ENCODE measurements at places on chromosomes 12 and 14.
A peak's percentile ranks its signal among the peaks of the same experiment; 100 is the strongest.

GRCh38 chr12:124743479-124744272 is 120.0 kb downstream of the SCARB1 start:
- DNase-seq: no peak

- no peak for DNase-seq
These were observed 2.0 kb downstream of the FAM177A1 start for GRCh38 chr14:35047976-35048513.

GRCh38 chr14:76921088-76921399 is 94.8 kb downstream of the LRRC74A start:
- no peak for DNase-seq

DNA sequence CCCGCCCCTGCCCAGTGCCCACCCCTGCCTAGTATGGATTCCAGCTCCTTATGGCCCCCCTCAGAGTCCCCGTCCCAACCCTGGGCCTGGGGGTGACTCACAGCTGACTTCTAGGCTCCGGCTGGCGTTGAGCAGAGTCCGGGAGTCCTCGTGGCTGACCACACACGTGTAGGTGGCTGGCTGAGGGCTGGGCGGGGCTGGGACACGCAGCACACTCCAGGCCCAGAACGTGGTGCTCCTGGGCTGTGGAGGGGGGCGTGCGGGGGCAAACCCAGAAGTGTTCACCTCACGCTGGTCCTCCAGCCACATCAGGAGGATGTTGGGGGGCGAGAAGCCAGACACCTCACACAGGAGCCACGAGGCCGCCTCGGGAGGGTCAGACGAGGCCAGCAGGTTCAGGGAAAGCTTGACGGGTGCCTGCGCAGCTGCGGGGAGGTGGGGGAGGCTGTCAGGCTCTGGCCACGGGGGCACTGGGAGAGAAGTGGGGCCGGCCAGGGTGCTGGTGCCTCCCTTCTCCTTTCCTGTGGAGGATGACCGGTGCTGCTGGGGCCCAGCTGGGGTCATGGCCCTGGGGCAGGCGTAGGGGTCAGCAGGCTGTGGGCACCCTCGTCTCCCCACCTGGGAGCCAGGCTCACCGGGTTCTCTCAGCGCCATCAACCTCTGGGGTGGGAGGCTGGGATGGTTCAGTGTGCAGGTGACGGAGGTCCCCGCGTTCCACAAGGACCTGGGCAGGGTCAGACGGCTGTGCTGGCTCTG is 314.1 kb downstream of the TMEM121 start:
- no peak for DNase-seq

DNA sequence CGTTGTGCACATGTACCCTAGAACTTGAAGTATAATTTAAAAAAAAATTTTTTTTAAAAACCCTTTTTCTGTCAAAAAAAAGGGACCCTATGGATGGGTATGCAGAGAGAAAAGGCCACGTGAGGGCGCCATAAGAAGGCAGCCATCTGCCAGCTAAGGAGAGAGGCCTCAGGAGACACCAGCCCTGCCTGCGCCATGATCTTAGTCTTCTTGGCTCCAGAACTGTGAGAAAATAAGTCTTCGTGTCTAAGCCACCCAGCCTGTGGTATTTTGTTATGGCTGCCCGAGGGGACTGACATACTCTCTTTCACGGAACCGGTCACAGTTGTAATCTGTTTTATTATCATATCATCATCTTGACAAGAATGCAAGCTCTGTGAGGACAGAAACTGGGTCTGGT is 174.8 kb downstream of the EFCAB11 start:
- no peak for DNase-seq

- DNase-seq: peak; percentile 42
These were observed 34.8 kb upstream of the TESC start for GRCh38 chr12:117134059-117134458.

All from AML-193 (cell line).